Stimulated activated CD4-positive, alpha-beta T cell treated with anti-CD3 and anti-CD28 coated beads, Interleukin-1b, Interleukin-23, amount 100 ng/mL, for 1 hour (primary cell): ENCODE measurements at places on chromosomes 3 and 15.

DNA sequence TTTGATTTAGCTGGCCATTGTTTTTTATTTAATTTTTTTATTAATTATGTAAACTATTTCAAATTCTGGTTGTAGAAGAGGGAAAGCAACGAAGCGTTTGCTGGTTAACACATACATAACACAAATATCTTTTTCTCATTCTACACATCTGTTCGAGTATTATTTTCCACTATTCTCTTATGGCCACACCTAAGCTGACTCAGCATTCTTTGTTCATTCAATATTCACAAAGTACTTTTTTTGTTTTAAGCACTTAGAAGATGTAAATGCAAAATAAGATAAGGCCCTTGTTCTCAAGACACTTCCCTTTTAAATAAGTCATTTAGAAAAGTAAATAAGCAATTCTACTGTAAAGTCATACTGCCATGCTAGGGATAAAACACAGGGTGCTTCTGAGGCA lies 45.4 kb downstream of the CADM2 start:
- no peak for DNase-seq

- no peak for DNase-seq
These were observed 12.4 kb upstream of the AEN start for GRCh38 chr15:88608607-88609181.

- no peak for DNase-seq
These were observed 159.0 kb upstream of the IL12A start for GRCh38 chr3:159829539-159830227.

DNA sequence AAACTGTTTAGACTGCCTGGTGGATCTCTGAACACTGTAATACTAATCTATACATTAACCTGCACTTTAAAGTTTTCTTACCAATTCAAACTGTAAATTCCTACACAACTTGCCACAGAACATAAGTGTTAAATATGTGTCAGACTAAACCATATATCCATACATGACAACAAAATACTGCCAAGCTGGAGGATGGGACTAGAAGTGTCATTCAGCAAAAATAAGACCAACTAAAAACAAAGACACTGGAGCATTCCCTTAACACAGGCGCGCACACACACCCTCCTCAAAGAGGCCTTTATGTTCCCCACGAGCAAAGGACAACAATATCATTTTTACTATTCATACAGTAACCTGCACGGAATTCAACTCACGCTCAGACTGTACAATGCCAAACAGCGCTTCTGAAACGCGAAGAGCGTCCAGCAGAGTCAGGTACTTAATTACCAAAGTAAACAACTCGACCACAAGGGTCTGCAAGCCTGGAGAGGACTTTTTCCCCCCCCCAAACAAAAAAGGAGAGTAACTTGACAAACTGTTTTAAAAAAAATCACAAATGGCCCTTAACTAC lies 1.1 kb downstream of the DCUN1D1 start:
- DNase-seq = no peak

DNA sequence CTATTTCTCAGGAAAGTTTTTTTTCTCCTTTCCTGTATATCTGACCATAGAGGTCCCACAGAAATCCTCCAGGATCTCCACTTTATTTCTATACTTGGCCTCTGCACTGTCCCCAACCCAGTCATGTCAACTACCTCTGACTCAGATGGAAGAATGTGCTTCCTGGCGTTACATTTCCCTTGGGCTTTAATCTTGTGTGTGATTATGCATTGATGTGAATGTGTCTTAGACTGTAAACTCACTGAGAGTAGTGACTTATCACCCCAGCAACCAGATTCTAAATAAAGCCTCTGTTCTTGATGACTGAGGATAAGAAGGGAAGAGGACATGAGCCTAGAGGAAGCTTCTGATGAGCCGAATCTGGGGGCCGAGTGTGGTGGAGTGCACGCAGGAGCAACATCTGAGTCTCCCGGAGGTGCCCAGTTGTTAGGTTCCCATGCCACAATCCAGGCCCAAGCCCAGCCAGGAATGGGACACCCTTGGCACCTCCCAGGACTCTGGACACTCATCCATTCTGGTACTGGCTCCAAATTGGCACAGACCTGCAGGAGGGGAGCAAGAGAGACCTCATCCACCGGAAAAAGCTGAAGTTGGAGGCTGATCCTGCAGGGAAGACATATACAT lies 32.1 kb upstream of the HEG1 start:
- DNase-seq = no peak

DNA sequence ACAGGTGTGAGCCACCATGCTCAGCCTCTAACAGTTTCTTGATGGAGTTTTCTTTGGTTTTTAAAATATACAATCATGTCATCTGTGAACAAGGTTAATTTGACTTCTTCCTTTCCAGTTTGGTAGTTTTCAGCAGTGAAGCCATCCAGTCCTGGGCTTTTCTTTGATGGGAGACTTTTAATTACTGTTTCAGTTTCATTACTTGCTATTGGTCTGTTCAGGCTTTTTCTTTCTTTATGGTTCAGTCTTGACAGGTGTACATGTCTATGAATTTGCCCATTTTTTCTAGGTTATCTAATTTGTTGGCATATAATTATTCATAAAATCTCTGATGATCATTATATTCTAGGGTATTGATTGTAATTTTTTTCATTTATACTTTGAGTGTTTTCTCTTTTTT lies 36.8 kb downstream of the PFN2 start:
- no peak for DNase-seq

DNA sequence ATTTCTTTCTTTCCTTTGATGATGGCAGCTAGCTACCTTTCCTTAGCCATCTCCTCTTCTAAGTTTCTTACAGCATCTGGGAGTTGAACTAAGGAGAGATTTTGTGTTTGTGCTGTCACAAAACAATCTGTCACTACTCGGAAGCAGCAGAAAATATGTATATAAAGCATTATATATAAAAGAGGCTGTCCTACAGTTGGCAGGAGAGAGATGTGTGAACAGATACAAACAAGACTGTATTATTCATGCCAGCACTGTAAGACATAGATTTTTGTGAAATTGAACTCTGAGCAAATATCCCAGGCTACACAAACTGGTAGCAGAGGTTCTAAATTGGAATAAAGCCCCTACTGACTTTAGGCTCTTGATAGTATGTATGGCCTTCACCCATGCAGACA lies 577.5 kb upstream of the NECTIN3 start:
- no peak for DNase-seq

DNA sequence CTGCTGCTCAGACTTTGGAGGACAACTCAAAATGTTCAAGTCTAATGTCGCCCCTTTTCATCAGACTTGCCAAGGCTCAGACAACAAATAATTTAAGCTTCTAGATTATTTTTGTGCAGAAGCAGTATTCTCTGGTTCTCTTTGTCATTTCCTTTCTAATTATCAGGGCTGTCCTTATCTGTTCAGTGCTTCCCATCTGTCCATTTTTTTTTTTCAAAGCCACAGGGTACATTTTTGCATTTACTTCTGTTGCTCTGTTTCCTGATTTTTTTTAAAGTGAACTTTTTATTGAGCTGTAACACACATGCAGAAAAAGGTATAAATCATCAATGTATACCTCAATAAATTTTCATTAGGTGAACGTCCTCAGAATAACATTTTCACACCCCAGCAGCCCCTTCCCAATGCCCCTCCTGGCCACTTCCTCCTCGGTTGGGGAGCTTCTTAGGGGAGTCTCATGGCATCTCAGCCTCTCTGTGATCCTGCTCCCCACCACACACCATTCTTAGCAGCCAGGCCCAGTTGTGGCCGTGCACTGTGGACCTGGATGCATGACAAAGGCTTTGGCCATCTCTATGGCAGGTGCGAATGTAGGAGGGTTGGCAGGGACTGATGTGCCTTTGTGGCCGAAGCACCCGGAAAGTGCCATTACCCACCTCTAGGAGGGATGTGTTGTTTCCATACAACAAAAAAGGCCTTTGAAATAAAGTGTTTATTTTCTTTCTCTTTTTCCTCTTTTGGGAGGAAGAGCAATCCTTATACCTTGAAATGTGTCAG lies 303.5 kb upstream of the LRRFIP2 start:
- DNase-seq = no peak

- DNase-seq = no peak
These were observed 363 bp downstream of the GTF2E1 start for GRCh38 chr3:120742849-120743365.

- DNase-seq = no peak
These were observed 75.4 kb upstream of the AKAP13 start for GRCh38 chr15:85305050-85305449.

- DNase-seq = peak; percentile 49
These were observed 17.3 kb downstream of the C3orf18 start for GRCh38 chr3:50550079-50550736.

- no peak for DNase-seq
These were observed 128.1 kb downstream of the RPL22L1 start for GRCh38 chr3:170741756-170742529.

GRCh38 chr3:13525827-13526625 lies 22.9 kb upstream of the FBLN2 start:
- DNase-seq = no peak

GRCh38 chr15:74262625-74263024 lies 26.5 kb downstream of the CCDC33 start:
- no peak for DNase-seq

GRCh38 chr3:188465311-188465710 lies 311.4 kb downstream of the LPP start:
- no peak for DNase-seq

- no peak for DNase-seq
These were observed 26.4 kb upstream of the ACP3 start for GRCh38 chr3:132290833-132291232.

DNA sequence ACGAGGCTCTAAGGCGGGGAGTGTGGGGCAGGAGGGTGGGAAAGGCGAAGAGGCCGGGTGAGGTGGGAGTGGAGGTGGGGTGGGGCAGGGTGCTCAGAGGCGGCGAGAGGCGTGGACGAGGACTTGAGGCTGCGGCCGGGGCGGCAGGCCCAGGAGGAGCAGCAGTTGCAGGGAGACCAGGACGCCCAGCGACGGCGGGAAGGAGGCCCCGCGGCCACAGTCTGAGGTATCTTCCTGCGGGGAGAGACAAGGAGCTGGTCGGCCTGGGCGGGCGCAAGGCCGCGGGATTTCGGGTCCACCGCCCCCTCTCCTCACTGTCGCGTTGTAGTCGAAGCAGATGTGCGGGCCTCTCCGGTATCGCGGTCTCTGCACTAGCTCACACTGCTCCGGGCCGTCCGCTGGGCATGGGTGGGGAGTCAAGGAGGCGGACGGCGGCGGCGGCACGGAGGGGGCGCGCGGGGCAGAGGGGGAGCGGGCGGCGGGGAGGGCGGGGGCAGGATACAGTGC lies 5.3 kb upstream of the TMEM115 start:
- no peak for DNase-seq

DNA sequence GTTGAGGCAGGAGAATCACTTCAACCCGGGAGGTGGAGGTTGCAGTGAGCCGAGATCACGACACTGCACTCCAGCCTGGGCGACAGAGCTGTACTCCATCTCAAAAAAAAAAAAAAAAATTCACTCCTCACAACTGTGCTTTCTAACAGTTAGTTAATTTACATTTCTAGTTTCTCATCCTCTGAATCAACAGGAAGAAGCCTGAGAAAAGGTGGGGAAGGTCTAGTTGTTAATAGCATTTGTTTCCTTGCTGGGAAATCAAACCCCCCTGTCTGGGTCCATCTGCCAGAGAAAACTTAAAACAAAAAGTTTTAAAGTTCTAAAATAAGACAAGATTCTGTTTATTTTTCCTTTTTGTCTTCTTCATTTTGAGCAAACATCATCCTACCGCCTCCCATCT lies 62.3 kb downstream of the TMEM39A start:
- DNase-seq = no peak

DNA sequence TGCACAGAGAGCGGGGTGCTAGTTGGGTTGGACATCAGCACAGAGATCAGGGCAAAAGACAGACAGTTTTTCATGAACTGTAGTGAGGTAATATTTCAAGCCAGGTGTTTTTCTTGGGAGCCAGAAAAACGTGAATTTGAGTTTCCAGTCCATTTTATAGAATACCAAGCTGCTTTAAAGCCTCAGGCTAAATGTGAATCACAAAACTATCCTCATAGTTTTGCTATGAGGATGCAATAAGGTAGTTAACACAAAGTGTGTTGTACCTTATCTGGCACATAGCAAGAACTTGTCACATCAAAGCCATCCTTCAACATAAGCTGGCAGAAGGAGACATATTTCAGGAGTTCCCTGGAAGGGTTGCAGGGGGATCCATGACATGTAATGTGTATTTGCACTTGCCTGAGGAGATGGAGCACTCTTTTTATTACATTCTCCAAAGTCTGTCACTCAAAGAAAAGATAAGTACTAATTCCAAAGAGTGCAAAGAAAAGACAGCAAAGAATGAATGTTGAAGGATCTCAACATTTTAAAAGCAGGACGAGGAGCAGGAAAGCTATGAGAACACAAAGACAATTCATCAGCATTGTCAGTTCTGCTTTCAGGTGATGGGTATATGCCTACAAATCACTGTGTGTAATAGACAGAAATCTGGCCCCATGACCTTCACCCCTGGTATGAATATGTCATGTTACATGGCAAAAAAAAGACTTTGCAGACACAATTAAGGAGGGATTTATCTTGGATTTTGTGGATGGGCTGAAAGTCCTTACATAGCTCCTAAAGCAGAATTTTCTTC lies 1046.4 kb downstream of the NTRK3 start:
- DNase-seq = no peak

DNA sequence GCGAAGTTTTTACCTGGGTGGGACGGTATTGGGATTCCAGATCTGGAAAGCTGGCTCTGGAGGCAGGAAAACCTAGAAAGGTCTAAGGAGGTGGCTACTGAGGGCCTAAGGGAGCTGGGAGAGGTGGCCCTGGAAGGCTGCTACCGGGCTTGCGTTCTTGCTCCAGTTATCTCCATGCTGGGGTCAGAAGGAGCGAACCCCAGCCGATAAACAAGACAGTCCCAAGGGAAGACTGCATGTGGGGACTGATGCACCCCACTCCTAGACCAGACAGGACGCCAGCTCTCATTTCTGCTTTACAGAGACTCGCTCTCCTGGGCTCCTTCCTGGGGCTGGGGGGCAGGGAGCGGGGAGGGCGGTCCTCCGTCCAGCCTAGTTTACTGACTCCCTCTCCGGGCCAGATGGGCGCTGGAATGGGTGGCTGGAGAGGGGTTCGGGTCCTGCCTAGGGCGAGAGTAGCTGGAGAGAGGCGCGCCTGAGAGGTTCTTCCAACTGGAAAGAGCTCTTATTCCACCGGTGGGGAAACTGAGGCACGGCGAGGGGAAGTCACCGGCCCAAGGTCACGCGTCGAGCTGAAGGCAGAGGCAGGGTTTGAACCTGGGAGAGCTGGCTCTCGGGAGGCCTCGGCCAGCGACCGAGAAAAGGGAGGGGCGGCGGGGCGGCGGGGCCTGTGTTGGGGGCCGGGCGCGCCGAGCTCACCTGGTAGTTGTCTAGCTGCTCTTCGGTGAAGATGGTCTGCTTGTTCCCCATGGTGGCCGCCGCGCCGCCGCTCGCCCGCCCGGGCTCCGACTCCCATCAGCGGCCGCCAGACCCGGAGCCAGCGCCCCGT lies 565 bp downstream of the CIB2 start:
- no peak for DNase-seq
